ENCODE measurements at places on chromosomes 12 and 14.

DNA sequence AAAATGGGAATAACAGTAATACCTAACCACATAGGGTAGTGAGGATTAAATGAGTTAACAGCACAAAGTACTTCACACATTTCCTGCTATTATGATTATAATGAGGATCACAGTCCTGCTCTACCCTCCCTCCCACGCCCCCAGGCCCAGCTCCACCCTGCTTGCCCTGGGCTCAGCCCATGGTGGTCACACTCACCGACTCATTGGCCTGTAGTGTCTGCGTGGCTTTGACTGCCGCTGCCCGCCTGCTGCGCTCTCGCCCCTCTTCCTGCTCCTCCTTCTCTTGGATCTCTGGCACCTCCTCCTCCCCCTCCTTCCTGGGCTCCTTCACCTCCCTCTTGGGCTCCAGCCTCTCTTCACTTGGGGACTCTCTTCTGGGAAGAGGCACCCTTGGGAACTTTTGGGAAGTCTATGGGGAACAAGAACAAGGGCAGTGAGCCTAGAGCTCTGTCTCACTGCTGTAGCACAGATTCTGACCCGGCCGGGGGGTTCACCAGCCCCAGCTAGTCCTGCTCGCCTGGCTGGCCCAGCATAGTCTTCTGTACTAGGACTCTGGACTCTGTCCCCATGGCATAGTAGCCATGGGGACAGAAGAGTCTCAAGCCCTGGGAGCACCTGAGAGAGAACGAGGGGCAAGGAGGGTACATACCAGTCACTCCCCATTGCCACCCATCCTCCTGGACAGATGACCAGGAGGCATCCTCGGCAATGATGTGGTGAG, 7.1 kb upstream of the PNMA1 start:
- no peak for DNase-seq

- no peak for DNase-seq
Observed at GRCh38 chr12:114314403-114314802, 91.5 kb downstream of the TBX5 start.

DNA sequence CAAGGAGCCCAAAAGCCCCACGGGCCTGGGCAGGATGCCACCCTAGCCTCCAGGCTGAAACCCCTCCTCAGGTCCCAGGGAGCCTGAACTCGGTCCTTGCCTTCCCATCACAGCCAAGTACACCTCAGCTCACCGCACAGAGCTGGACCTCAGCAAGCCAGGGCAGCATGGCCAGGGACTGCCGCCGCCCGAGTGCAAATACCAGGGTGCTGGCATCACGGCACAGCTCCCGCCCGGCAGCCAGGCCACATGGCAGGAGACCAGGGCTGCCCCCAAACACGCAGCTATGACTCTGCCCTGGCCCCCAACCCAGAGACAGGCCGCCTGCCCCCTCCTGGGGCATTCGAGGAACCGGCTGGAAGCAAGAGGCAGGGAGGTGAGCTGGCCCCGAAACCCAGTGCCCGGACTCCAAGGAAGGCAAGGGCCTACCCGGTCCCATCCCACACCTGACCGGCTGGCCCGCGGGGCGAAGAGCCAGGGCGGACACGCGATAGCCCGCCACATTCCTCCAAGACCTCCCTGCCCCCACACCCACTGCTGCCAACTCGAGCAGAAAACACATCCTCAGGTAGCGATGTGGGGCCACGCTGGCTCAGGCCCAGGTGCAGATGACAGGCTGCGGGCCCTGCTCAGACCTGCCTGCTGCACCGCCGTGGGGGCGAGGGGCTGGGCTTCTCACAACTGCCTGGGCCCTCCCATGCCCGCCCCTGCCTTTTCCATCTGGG, 2.7 kb downstream of the JAG2 start:
- DNase-seq = no peak

- DNase-seq = no peak
Observed at GRCh38 chr12:56661979-56662638, 16.3 kb upstream of the ATP5F1B start.

- DNase-seq = no peak
Observed at GRCh38 chr12:131046813-131047788, 93.4 kb downstream of the ADGRD1 start.

DNA sequence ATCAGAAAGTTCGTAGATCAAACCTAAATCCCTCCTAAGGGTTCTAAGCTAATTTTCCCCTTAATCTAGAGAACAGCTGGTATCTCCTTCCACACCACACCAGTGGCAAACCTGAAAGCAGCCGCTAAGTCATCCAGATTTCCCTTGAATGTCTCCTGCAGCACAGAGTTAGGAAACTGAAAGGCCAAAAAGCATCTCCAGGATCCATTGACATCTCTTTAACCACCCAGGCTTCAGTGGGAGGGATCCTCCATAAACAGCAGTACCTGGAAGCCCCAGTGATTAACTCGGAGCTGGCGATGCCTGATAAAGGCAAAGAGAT, 47.6 kb downstream of the CRACR2A start:
- DNase-seq = no peak

DNA sequence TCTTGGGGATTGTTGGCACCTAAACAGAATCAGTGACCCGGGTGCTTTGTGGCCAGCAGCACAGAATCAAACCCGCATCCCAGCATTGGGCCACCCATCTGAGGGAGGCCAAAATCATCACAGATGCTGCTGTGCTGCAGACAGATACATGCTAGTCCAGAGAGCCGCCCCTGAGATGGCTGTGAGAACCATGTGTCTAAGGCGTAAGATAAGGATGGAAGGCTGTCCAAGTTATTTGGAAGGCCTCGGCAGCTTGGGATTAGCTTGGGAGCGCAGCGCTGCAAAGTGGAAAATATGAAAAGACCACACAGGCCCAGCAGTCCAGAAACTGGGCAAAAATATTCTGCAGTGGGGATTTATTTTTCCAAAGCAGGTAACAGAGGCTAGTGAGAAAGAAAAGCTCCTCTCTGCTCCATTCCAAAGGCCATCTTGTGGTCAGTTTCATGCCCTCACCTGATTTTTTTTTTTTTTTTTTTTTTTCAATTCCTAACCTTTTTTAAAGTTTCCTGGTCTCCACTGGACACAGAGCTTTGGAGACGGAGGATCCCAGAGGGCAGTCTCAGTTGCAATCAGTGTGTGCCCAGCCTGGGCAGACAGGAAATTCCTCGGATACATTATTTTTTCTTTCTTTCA, 178.9 kb upstream of the BCL2L14 start:
- no peak for DNase-seq

GRCh38 chr12:57489157-57489641, 1.3 kb downstream of the MARS1 start:
- no peak for DNase-seq

Data from CD4-positive, alpha-beta memory T cell (primary cell).